Right ventricle myocardium superior (tissue), 1 donor: ENCODE measurements at places on chromosomes 7 and 10. TPM values are rescaled to one million over a fixed set of nuclear protein-coding genes. Genes with fewer than 3 reads are reported as not detected.

The BTBD16 gene
- not detected for total RNA-seq

- no peak for DNase-seq
Observed at GRCh38 chr7:155907450-155908200, 95.4 kb upstream of the SHH start.

The A1CF gene
- 0.16 TPM for total RNA-seq

DNA sequence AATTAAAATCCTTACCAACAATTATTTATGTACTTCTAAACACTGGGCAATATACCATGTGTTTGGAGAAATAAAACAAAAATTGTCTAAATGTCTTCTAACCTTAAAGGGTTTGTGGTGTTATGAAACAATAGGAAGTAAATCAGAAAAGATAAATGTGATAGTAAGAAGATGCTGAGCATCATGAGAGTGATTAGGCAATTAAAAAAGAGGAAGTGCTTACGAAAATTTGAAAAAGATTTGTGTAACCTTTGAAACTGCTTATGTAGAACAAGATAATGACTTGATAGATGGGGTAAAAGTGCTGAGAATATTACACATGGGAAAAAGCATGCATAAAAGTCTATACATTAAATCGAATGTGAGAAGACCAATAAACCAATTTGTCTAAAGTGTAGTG is 573.4 kb upstream of the CNTNAP2 start:
- DNase-seq, result no peak

DNA sequence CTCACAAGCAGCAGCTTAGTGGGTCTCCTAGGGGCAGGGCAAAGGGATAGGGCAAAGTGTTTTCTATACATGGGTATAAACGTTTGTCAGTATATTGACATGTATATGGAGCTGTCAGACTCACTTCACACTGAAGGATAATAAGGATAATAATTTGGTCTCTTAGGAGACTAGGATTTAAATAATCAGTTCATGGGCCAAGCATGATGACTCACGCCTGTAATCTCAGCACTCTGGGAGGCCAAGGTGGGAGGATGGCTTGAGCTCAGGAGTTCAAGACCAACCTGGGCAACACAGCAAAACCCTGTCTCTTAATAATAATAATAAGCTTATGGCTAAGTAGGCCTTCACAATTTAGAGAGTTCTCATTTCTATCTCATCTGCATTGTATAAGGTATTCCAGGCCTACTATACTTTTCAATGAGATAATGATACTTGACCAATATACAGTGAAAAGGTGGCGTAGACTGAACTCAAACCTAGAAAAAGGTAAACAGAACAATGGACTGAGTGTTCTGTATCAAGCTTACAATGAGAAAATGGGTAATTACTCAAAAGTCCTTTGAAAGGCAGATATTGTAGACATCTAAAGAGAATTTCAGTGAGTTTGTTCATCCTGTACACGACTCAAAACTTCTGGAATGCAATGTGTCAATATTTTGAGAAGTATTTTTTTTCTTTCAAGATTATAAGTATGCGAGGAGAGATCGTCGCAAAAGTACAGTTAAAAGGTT is 7.0 kb downstream of the GSAP start:
- DNase-seq, result no peak

- no peak for DNase-seq
Observed at GRCh38 chr7:25314731-25315267, 86.5 kb upstream of the NPVF start.

DNA sequence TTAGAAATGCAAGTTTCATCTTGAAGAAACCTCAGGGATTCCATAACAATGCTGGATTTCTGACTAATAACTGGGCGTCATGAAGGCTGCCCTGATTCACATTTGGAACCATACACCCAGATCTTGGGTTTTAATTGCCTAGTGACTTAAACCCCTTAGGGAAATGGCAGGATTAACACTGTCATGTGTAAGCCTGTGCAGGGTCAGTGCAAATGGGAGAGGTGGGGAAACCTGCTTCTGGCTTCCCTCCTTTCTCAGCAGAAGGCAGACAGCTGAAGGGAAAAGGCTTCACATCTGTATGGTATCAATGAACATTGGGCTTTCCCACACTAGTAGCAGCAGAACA is 364.2 kb downstream of the ANKRD30A start:
- no peak for DNase-seq

DNA sequence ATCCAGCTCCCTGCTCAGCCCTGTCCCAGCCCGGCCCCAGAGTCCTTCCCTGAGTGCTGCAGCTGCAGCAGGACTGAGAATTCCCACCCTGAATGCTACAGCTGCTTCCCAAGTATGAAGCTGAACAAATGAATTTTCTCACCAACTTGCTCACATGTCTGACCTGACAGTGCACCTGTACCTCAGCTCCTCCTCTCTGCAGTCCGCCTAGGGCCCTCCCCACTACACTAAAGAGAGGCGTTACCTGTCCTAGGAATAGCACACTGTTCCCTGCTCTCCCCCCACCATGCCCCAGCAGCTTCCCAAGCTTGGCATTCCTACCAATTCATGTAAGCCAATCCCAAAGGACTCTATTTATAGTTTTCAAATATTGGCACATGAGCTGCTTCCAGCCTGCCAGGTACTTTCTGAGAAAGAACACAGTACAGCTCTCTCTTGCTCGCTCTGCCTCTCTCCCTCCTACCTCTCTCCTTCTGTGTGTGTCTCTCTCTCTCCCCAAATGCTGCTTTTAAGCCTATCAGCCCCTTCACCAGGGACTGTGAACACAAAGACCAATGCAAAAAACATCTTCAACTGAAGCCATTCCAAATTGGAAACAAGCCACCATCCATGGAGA is 400.1 kb downstream of the TNS3 start:
- DNase-seq, result peak; percentile 52

The SVIL gene
- 298 TPM for total RNA-seq

DNA sequence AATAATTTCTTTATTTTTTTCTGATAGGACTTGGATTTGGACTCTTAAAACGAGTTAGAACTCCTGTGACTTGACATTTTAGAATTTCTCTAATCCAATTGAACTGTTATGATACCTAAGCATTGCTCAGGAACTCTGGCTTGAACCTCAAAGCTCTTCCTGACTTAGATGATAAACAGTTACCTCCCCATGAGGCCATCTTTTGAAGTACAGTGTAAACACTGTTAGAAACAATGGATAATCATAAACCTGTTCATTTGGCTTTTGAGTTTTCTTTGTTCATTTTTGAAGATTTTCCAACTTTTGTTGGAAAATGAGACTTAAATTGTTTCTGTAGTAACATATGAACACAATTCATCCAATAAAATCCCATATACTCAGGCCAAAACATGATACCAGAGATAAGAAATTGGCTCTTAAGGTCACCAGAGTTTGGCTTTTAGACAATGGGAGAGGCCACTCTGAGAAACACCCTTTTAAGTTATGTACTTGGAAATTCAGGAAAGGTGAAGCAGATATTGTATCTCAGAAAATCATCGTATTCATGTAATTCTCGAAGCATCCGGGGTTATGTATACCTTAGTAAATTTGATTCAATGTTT is 59.6 kb downstream of the RUNDC3B start:
- no peak for DNase-seq

- DNase-seq, result no peak
Observed at GRCh38 chr7:571718-572415, 52.2 kb upstream of the PDGFA start.

DNA sequence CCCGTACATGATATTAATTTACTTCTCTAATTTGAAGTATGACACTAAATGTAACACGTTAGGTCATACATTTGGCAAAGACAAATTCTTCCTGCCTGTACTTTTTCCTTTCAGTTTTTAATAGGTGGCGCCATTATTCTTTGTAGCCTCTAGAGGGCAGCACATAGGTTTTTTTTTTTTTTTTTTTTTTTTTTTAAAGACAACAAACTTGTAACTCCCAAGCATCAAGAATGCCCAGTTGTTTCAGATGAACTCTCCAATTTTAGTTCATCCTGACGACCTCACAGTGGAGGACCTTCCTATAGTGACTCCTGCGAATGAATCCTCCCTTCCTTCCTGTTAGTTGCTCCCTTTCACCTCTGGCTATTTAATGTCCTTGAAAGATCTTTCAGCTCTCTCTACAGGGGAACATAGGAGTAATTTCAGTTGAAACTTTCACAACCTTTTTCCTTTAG is 139.3 kb upstream of the HDAC9 start:
- no peak for DNase-seq
